Peyer's patch (tissue), 4 donors: ENCODE measurements at places on chromosomes 3 and 15.

GRCh38 chr15:74821091-74821789 lies 5.2 kb upstream of the CPLX3 start:
- DNase-seq: peak; percentile 62

GRCh38 chr15:96807361-96807760 lies 476.9 kb downstream of the NR2F2 start:
- no peak for DNase-seq

GRCh38 chr15:100596792-100597191 lies 5.2 kb downstream of the LINS1 start:
- DNase-seq: no peak

- DNase-seq: no peak
These were observed 81.6 kb downstream of the PPCDC start for GRCh38 chr15:75104804-75105557.
